NCI-H2081 treated with DMSO at 0.1 percent for 48 hours (cell line): ENCODE measurements at places on chromosomes 6 and 20.

GRCh38 chr6:35664945-35665344 is 23.8 kb downstream of the FKBP5 start:
- no peak for DNase-seq

DNA sequence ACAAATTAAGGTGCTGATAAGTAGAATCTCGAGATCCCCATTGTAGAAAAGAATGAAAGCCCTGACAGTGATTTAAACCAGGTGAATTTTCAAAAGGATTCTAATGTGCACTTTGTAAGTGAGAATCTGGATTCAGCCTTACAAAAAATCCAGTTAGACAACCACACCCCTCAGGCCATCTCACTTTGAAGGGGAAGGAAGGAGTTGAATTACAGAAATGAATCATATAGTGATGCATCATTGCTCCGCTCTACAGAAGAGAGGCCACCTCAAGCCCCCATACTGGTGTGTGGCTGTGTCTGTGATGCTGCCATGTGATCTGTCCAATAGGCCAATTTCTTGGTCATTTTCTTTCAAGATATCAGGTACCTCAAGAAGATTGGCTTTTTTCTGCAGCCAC is 85.5 kb upstream of the NT5E start:
- DNase-seq: no peak

DNA sequence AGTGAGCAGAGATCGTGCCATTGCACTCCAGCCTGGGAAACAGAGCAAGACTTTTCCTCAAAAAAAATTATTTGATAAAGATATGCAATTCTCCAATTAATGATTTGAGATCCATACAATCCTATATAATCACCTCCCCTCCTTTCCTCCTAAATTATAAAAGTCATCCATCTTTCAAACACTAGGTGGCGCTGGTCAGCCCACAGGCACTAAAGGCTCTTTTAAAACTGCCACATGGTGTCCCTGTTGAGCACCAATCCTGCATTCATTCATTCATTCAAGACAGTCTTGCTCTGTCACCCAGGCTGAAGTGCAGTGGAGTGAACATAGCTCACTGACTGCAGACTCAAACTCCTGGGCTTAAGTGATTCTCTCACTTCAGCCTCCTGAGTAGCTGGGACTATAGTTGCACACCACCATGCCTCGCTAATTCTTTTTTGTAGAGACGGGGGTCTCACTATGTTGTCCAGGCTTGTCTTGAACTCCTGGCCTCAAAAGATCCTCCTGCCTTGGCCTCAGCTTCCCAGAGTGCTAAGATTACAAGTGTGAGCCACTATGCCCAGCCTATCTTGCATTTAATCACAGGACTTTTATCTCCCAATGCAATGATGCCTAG is 58.7 kb upstream of the SLC2A12 start:
- no peak for DNase-seq

GRCh38 chr20:2890742-2891141 is 17.5 kb downstream of the PTPRA start:
- DNase-seq: no peak

- DNase-seq: no peak
Measured at GRCh38 chr6:613981-614380, 42.9 kb downstream of the HUS1B start.

DNA sequence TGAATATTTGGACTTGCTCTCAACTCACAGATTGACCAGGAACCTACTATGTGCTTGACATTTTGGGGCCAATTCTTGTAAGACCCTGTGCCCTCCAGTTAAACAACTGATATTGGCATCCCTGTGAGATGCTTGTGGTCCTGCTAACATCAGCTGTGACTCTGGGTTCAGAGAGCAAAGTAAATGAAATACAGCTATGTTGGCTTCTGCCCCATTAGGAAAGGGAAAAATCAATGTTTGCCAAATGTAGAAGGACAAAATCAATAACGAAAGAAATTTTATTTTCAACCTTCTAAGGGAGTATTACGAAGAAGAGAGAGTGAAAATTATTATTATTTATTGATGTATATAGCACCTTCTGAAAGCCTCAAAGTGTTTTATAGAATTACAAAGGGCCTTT is 266.9 kb upstream of the ARID1B start:
- DNase-seq: no peak

DNA sequence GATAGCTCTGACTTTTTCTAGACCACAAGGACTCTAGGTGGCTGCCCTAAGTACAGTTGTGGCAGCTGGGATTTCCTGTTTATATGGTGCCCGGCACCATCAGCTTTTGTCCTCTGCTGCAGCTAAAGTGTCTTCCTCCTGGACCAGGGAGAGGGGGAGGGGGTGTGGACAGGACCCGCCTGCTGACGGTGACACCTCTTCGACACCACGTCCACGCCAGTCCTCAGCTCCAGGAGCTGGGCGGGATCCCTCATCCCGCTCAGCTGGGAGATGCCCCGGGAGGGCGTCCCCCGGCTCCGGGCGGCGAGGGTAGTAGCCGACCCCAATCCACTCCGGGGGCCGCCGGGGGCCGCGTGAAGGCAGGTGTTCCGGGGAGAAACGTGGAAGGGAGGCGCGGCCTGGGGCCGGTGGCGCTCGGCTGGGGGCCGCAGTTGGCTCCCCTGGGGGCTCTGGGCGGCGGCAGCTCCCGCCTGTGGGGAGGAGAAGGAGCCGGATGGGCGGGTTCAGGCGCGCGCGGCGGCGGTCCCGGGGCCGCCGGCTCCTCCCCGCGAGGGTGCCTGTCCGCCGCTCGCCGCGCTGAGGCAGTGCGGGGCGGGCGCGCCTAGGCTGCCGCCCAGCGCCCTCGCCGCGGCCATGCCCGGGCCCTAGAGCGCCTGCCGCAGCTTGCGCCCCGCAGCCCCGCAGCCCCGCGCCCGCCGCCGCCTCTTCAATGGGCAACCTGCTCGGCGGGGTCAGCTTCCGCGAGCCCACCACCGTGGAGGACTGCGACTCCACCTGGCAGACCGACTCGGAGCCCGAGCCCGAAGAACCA is at the start of gene OGFRL1:
Gene OGFRL1, plus strand, starts transcription at position 584 of the 811 bp plus-strand sequence. Its CDS starts 126 bp downstream, at position 710.
- peak; percentile 55 for DNase-seq

DNA sequence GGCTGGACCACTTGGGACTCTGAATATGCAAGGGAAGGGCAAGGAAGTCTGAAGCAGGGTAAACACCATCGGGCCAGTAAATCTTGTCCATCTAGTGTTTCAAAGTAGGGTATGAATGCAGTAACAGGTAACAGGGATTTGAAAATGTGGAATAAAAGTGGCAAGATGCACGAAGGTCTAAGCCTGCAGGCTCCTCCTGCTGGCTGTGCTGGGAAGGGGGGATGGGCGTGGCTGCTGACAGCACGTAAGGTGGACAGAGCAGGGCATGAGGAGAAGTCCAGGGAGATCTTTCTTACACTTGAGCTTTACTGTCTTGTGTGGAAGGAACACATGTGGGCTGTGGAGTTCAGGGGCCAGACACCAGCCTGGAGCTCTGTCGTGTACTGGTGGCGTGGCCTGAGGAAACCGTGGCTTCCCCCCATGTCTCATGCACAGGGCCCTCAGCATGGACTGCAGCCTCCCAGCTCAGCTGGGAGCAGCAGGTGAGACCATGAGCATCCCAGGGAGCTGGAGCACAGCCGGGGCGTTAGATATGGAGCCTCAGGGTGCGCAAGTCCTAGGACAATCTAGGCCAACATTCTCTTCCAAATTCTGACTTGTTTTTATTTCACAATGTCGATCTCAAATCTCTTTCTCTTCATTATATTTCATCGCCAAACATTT is 84.5 kb downstream of the SLC22A23 start:
- DNase-seq: no peak

DNA sequence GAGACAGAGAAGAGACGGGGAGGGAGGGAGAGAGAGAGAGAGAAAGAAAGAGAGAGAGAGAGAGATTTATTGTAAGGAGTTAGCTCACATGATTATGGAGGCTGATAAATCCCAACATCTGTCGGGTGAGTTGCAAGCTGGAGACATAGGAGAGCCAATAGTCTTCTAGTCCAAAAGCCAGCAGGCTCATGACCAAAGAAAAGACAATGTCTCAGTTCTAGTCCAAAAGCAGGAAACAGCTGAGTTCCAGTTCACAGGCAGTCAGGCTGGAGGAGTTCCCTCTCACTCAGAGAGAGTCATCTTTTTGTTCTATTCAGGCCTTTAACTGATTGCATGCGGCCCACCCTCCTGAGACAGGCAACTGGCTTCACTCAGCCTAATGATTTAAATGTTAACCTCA is 416.6 kb downstream of the PREX1 start:
- no peak for DNase-seq

DNA sequence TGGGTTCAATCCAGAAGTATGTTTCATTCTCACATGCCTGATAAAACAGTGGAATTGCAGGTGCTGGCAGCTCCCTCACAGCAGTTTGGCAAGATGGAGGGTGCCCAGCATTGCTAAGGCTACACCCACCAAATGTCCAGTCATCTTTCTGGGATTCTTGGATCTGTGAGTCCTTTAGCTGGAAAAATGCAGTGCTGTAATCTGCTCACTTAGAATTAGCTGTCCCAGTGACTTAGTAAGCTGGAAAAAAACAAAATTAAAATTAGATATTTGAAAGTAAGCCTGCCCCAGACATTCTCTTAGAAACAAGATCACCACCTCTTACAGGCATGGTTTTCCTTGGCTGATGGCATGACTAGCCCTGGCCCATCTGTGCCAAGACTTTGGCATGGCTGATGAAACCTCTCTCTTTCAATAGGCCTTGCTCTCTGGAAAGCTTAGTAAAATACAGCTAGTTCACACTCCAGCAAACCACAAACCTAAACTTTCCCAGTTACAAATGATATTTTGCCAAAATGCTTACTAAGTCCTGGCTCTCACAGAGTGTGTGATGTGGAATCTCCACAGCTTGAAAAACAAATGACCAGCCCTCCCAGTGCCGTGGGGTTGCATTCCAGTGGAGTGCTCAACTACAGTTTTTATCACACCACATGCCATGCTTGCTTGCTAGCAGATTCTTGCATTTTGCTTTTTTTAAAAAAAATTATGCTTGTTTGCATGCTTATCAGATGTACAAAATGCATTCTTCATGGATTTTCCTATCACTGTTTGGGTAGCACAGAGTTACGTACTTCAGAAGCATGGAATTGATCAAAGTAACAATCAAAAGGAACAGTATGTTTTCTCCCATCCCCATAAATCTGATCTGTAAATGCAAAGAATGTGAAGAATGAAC is 261.5 kb downstream of the EYA4 start:
- DNase-seq: no peak

DNA sequence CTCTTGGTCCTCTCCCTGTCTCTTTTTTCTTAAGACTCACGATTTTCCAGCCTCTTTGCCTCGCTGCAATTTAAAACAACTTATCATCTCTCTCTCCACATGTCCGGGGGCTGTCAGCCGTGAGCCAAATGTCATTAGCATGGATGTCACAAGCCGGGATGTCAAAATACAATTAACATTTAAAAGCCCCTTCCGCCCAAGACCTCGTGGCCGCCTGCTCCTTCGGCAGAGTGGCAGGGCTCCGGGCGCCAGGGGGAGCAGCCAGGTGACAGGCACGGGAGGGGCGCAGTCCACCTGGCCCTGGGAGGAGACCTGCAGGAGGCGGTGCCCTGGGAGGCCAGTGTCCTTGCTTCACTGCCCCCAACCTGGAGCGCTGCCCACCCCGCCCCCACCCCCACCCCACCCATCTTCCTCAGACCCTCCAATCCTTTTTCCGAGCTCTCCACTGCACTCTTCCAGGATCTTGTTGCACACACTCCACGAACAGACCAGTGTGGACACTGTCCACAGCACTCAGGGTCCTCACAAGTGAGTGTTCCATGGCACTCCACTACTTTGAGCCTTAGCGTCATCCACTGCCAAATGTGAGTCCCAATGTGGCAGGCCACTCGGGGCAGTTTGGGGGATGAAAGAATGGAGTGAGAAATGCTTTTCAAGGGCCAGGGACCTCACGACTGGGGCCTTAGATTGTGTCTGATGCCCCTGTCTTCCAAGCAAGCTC is 5.6 kb upstream of the GRM4 start:
- no peak for DNase-seq

- no peak for DNase-seq
Measured at GRCh38 chr6:130620338-130620781, 206.8 kb upstream of the SMLR1 start.

- DNase-seq: no peak
Measured at GRCh38 chr20:7924692-7925091, 15.6 kb downstream of the HAO1 start.

- no peak for DNase-seq
Measured at GRCh38 chr20:64051561-64052325, 2.3 kb upstream of the SOX18 start.

- no peak for DNase-seq
Measured at GRCh38 chr6:138963531-138963930, 24.5 kb downstream of the REPS1 start.

GRCh38 chr20:40680161-40680959 is 8.7 kb downstream of the MAFB start:
- no peak for DNase-seq

DNA sequence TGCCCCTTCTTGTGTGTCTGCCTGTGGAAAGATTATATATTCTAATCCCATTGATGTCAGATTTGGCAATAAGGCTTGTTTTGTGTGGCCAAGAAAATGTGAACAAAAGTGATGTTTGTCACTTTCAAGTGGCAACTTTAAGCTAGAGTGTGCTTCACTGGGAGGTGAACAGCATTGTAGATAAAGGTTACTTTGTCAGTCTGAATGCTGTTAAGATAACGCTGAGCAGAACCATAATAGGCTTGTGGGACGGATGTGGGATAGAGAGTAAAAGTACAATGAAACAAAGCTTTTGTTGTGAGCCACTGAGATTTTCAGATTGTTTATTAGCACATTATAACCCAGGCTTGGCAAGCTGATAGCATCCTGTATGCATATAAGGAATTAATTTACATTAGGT is 303.8 kb upstream of the MAN1A1 start:
- DNase-seq: no peak

DNA sequence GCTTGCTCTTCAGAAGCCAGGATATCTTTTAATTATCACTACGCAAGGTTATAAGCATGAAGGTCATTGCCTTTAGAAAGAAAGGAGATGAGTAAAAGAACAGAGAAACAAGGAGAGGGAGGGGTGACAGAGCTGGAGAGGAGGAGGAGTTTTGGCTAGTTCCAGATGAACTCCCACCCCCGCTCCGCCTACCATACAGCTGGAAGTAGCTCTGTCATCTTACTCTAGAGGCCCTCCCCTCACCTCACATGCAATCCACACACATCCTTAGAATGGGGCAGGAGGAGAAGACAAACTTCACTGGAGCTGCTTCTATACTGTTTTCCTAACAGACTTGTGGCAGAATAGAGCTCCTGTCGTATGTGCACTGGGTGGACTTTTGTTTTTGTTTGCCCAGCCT is 144.7 kb downstream of the SCML4 start:
- DNase-seq: no peak

GRCh38 chr6:101762851-101763250 is 369.3 kb downstream of the GRIK2 start:
- no peak for DNase-seq

GRCh38 chr6:43496370-43497128 is 13.6 kb downstream of the LRRC73 start:
- DNase-seq: no peak

GRCh38 chr20:40305303-40305702 is 383.7 kb downstream of the MAFB start:
- no peak for DNase-seq

GRCh38 chr6:14406614-14407331 is 289.2 kb downstream of the CD83 start:
- DNase-seq: no peak

GRCh38 chr6:36539814-36540568 is 7.3 kb downstream of the STK38 start:
- DNase-seq: no peak

GRCh38 chr6:79864001-79864400 is 83.4 kb downstream of the ELOVL4 start:
- no peak for DNase-seq

- DNase-seq: no peak
Measured at GRCh38 chr20:59586613-59587012, 17.7 kb upstream of the PHACTR3 start.
